ENCODE measurements at places on chromosomes 12 and 14. TPM values are rescaled to one million over a fixed set of nuclear protein-coding genes. Genes with fewer than 3 reads are reported as not detected.

GRCh38 chr14:75422169-75422568 lies 5.7 kb upstream of the JDP2 start:
- no peaks in the 10 kb centered on the region for H3K36me3 ChIP-seq
- no peak for DNase-seq
- H3K27ac ChIP-seq: no peak overlapping the region
- H3K4me3 ChIP-seq: no peak overlapping the region

- DNase-seq: no peak
- H3K36me3 ChIP-seq: no peaks in the 10 kb centered on the region
- no peak overlapping the region for H3K4me3 ChIP-seq
- no peaks in the 10 kb centered on the region for H3K27me3 ChIP-seq
- H3K27ac ChIP-seq: no peak overlapping the region
Observed at GRCh38 chr14:33646692-33647260, 304.1 kb downstream of the EGLN3 start.

GRCh38 chr12:47085815-47086252 lies 6.1 kb upstream of the AMIGO2 start:
- H3K4me3 ChIP-seq: no peak overlapping the region
- no peaks in the 10 kb centered on the region for H3K27me3 ChIP-seq
- DNase-seq: no peak
- H3K4me1 ChIP-seq: peaks cover 53% of the 10 kb centered on the region
- H3K27ac ChIP-seq: no peak overlapping the region

The MYL2 gene
- total RNA-seq: not detected

DNA sequence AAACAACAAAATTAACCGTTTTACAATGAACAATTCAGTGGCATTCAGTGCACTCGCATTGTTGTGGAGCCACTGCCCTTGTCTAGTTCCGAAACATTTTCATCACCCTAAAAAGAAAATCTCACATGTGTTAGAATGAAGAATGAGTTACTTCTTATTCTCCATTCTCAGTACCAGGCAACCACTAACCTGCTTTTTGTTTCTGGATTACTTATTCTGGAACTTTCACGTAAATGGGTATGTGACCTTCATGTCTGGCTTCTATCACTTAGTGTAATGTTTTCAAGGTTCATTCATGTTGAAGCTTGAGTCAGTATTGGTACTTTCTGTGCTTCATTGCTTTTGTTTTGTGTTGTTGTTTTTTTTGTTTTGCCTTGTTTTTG lies 15.6 kb downstream of the RCOR1 start:
- H3K4me1 ChIP-seq: peaks cover 31% of the 10 kb centered on the region
- H3K27me3 ChIP-seq: no peaks in the 10 kb centered on the region
- H3K4me3 ChIP-seq: no peak overlapping the region
- H3K27ac ChIP-seq: no peak overlapping the region
- no peaks in the 10 kb centered on the region for H3K36me3 ChIP-seq

GRCh38 chr14:66066981-66067776 lies 419.0 kb upstream of the CCDC196 start:
- no peaks in the 10 kb centered on the region for H3K36me3 ChIP-seq
- no peak for DNase-seq
- H3K27ac ChIP-seq: no peak overlapping the region
- H3K27me3 ChIP-seq: no peaks in the 10 kb centered on the region
- H3K4me3 ChIP-seq: no peak overlapping the region

GRCh38 chr14:61542848-61543790 lies 152.2 kb upstream of the HIF1A start:
- H3K27ac ChIP-seq: peak overlapping the region; percentile 82
- H3K36me3 ChIP-seq: peaks cover 2% of the 10 kb centered on the region
- H3K4me1 ChIP-seq: peaks cover 41% of the 10 kb centered on the region
- no peak for DNase-seq
- H3K4me3 ChIP-seq: no peak overlapping the region

The GLT8D2 gene
- total RNA-seq: 1.5 TPM

DNA sequence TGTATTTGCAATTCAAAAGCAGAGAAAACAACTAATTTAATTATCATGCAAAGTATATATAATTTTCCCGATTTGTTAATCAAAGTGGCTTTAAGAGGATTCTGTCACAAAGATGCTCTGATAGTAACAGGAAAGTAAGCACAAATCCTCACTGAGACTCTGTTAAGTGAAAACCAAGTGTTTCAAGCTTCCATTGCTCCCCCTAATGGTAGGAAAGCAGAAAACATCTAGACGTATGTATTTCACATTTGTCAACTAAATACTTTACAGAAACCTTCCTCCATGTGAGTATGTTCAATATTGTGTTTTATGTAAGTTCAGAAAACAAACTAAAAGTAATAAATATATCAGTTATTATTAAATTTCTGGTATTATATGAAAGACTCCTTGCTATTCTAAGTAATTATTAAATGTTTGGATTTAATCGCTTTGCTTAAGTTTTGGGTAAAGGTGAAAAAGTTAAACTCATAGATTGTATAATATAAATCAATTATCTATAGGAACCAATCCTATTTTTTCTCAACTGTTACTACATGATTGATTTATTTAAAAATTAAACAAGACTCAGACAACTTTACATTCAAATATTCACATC lies 1.5 kb upstream of the NTS start:
- no peak overlapping the region for H3K27ac ChIP-seq
- no peaks in the 10 kb centered on the region for H3K36me3 ChIP-seq
- no peaks in the 10 kb centered on the region for H3K27me3 ChIP-seq

DNA sequence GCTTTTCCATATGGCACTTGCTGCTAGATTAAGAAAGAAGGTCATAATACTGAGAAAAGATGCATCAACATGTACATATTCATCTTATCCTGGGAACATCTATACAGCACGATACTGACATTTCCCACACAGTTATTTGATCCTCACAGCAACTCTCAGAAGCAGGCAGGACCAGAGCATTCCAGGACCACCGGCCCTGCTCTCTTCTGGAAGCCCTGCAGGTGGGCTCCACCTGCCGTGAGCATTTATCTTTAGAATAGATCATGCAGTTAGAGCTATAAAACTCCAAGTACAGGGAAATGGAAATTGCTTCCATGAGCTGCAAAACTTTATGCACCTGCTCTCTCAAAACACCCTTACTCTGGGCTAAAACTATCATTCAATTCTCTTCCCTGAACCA lies 5.5 kb upstream of the BDKRB1 start:
- no peaks in the 10 kb centered on the region for H3K36me3 ChIP-seq
- H3K4me1 ChIP-seq: peaks cover 4% of the 10 kb centered on the region
- H3K27ac ChIP-seq: no peak overlapping the region
- no peak overlapping the region for H3K4me3 ChIP-seq
- H3K27me3 ChIP-seq: no peaks in the 10 kb centered on the region

- H3K4me3 ChIP-seq: peak overlapping the region; percentile 62
- no peak for DNase-seq
Observed at GRCh38 chr12:48958049-48958388, 732 bp upstream of the ARF3 start.

DNA sequence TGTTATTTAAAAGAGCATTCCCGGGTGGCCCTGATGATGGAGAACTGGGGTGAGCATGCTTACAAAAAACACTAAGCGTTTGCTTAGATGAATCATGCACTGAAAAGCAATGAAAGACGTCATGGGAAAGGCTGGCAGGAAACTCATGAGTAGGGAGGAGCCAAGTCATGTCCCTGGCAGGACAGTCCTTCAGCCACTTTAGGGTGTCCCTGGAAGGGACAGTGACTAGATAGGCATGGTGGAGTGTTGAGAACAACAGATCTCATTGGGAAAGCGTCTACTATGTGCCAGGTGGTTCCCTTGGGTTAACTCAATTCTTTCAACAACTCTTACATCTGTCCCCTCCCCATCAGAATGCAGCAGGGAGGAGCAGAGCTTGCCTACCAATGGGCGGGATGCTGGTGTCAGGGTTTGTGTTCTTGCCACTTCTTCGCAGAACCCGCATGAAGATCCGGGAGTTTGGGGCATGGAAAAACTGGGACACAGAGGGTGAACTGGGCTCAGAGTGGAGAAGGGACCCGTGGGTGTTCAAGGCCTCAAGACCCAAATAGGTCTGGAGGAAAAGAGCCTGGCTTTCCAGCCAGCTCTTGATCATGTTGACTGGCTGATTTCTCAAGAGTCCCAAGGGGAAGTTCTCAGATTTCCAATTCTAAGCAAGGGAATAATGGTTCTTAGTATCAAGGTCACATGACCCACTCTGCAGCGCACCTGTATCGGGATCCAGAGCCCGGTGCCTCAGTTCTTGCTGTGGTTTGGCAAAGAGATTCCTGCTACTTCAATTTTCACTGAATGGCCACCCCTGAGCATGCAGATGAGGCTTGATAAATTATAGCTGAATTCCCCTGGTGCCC lies 653.9 kb upstream of the TBX3 start:
- no peak for DNase-seq
- peaks cover 23% of the 10 kb centered on the region for H3K4me1 ChIP-seq
- no peaks in the 10 kb centered on the region for H3K36me3 ChIP-seq
- H3K4me3 ChIP-seq: no peak overlapping the region
- peak overlapping the region; percentile 69 for H3K27ac ChIP-seq

GRCh38 chr12:6532927-6533652 lies 1.2 kb upstream of the GAPDH start:
- DNase-seq: peak; percentile 85
- peak overlapping the region; percentile 96 for H3K4me3 ChIP-seq
- H3K27me3 ChIP-seq: no peaks in the 10 kb centered on the region
- peaks cover 58% of the 10 kb centered on the region for H3K36me3 ChIP-seq
- H3K27ac ChIP-seq: peak overlapping the region; percentile 98

DNA sequence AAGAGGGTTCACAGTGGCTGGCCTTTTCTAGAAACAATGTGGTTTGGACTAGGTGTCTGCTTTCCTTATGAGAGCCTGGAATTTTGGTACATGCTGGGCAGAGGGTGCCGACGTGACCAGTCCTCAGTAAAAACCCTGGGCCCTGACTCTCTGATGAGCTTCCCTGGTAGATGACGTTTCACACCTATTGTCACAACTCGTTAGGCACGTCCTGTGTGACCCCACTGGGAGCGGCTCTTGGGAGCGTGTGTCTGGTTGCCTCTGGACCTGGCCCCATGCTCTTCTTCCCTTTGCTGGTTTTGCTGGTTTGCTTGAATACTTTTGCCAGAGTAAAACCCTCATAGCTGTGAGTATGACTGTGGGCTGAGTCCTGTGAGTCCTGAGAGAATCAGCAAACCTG lies 136.9 kb downstream of the RIMBP2 start:
- H3K4me3 ChIP-seq: no peak overlapping the region
- no peak overlapping the region for H3K27ac ChIP-seq
- no peak for DNase-seq
- no peaks in the 10 kb centered on the region for H3K27me3 ChIP-seq
- no peaks in the 10 kb centered on the region for H3K4me1 ChIP-seq

The ANKS1B gene
- 4.9 TPM for total RNA-seq

All from suprapubic skin (tissue), 4 donors.